ENCODE measurements at places on chromosomes 2 and 18.
A peak's percentile ranks its signal among the peaks of the same experiment; 100 is the strongest.

DNA sequence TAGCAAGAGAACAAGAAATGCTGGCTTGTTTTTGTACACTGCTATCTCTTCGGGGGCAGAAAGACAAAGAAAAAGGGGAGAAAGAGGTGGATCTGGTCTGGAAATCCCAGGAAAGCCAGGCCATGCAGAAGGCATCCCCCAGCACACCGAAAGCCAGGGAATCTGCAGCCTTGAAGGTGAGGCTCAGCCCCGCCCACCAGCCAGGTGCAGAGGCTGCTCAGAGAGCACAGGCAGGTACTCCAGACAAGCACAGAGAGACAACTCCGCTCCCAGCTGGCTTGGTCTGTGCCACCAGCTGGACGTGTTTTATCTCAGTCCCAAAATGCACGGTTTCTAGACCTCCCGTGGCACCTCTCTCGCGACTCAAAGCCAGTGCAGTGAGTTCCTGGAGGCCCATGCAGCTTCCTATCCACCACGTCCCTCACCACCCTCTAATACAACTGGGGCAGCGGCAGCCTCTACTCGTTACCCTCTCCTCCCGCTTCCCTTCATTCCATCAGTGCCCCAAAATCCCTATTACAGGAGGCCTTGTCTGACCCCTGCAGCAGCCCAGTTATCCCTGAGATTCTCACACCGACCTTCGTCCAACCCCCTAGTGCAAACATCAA is 62.8 kb downstream of the HDAC4 start:
- no peak for DNase-seq

DNA sequence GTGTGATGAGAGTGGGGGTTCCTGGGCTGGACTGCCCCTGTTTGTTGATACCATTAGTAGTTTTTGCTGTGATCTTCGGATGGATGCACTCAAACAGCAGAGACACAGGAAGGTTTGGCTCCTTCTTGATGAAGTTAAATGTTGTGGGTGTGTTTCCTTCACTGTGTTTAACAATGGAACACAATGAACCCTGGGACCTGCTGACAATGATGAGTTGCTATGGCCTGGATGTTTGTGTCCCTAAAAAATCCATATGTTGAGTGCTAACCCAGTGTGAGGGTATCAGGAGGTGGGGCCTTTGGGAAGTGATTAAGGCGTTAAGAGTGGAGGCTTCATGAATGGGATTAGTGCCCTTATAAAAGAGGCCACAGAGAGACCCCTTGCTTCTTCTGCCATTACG is 237.4 kb upstream of the HS6ST1 start:
- DNase-seq: no peak

DNA sequence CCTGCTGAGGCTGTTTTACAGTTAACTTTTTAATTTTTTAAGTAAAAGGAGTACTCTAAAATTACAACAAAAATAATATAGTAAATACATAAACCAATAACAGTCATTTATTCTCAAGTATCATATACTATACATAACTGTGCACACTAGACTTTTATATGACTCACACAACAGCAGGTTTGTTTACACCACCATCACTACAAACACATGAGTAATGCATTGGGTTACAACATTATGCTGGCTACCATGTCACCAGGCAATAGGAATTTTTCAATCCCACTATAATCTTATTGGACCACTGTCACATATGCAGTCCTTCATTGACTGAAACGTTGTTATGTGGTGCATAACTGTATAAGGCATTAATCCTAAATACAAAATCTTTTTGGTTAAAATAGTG is 42.5 kb downstream of the RASGRP3 start:
- DNase-seq: no peak

DNA sequence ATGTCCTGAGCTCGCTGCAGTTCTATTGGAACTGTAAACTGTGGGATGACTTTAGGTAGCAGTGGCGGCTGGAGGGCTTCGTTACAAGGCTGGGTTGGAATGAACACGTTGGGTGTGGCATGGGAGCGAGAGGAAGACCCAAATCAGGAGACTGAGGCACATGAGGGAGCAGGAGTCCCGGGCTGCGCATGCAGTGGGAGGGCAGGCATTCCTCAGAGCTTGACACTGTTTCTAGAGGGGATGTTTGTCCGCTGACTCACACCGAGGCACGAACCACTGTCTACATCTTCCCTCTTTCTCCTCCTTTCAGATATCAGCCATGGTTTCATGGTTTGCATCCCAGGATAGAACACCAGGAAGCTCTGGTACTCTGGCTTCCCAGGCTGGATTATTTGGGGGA is 40.6 kb upstream of the LAMA1 start:
- DNase-seq: no peak

- no peak for DNase-seq
Observed at GRCh38 chr2:30298302-30298701, 67.0 kb downstream of the LBH start.

- DNase-seq: no peak
Observed at GRCh38 chr2:138665937-138666336, 114.3 kb downstream of the NXPH2 start.

DNA sequence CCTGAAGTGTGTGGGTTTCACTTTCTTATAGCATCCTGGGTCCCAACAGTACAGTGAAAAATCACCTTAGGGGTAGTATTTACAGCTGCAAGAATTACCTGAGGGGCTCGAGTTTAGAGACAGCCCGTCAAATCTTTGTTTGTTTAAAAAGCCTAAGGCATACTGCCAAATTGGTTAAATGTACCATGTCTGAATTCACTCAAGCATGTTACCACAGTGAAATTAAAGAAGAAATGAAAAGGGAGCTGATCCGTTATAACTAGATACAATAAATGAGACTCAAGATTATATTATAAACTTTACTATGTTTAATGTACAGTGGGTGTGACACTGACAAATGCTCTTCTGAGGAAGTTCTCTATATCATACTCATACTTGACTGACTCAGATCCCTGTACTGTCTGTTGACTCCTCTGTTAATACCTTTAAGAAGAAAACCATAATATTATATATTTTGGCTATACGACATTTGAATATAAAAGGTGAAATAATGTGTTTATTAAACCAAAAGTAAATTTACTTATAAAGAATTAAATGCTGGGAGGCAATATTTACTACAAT is 107.3 kb downstream of the TMEFF2 start:
- no peak for DNase-seq

- DNase-seq: no peak
Observed at GRCh38 chr2:102678442-102678841, 59.1 kb downstream of the SLC9A2 start.

DNA sequence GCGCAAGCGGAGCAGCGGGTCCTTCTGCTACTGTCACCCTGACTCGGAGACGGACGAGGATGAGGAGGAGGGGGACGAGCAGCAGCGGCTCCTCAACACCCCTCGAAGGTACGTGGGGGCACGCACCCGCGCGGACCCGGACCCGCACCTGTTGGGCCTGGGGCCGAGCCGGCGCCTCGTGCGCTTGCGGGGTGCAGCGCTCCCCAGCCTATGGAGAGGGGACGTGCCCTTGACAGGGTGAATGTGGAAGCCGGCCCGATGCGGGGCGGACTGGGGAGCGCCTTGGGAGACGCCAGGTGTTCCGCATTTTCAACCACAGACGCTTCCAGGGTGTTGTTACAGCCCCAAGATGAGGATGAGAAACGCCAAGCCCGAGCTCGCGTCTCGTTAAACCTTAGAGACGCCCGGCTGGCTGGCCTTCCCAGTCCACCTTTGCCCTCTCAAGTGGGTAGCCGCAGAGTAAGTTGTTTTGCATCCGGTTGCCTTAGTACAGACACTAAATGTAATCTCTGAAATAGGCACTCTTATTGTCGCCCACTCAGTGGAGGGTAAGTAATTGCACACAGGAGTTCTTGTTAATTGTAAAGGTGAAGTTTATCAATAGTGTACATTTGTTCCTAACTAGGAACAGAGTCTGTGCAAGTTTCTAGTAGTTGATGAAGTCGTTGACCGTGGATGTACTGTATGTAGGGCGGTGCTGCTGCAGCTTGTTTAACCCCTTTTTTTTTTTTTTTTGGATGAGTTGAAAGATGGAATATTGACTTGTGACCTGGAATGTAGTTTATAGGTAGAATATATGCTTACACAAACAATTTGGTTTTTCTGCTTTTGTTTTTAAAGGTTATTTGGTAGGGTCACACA is 815 bp downstream of the GMCL1 start:
- DNase-seq: peak; percentile 7

DNA sequence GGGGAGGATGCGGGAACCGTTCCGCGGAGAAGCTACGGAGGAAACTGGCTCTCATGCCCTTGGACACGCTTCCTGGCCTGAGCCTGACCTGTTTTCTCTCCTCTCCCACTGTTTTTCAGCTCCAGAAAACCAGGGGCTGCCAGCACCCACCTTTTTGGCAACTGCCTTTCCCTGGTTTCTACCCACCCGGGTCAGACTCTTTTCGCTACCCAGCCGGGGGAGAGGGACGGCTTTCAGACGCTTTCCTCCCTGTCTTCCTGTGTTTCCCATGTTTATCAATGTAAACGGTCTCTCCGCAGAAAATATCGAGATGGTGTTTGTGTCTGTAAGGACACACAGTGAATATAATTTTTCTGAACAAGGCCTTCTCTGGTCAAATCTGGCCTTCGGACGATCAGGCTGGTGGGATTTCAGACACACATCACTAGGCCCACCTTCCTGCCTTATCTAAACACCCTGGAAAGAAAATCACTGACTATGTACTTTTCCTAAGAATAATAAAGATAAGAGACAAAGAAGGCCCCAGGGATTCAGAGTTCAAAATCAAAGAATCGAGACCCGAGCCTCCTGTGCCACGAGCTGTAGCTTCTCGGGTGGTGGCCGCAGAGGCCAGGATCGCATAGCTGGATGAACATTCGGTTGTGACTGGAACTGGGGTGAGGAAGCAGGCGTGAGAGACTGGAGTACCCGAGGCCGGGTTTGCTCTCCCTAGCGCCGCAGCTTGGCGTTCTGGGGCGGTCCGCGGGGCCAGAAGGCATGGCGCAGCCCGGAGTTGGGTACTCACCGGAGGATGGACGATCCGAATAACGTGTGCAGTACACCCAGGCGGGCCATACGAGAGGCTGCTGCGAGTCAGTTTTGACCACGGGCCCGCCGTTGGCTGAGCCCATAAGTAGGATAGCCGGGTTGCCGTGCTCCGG is 1.7 kb downstream of the EN1 start:
- DNase-seq: no peak

- DNase-seq: no peak
Observed at GRCh38 chr2:233165543-233165894, 86.0 kb upstream of the ATG16L1 start.

DNA sequence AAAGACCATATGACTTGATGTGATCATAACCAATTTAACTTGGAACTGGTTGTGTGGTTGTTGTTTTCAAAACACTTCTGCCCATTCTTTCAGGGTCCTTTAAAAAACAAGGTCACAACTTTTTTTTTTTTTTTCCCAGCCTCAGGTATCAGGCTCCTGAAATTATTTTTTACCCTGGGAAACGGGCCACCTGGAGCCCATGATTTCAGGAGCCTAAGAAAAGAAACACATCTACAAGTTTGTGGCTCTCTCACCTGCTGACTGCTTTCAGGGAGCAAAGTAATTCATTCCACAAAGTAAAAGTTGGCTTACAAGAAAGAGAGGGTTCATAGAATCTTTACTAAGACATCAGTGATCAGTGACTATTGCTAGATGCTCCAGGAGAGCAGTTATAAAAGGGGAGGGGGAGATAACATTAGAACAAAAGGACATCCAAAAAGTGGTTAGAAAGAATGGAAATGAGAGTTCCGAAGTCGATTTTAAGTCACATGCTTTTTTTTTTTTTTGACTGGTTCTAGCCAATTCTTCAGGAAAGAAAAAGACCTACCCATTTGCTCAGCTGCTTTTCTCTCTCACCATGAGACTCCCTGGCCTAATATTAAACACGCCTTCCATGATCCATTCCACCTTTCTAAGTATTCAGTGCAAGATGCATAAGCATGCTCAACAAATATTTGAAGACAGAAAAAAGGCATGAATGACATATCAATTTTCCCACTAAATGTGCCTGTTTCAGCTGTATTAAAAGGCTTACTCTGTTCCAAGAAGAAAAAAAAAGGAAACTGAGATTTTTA is 267.3 kb downstream of the LRATD1 start:
- no peak for DNase-seq

- no peak for DNase-seq
Observed at GRCh38 chr2:138712212-138712979, 67.8 kb downstream of the NXPH2 start.

- DNase-seq: no peak
Observed at GRCh38 chr2:18398833-18399232, 161.6 kb downstream of the RDH14 start.

DNA sequence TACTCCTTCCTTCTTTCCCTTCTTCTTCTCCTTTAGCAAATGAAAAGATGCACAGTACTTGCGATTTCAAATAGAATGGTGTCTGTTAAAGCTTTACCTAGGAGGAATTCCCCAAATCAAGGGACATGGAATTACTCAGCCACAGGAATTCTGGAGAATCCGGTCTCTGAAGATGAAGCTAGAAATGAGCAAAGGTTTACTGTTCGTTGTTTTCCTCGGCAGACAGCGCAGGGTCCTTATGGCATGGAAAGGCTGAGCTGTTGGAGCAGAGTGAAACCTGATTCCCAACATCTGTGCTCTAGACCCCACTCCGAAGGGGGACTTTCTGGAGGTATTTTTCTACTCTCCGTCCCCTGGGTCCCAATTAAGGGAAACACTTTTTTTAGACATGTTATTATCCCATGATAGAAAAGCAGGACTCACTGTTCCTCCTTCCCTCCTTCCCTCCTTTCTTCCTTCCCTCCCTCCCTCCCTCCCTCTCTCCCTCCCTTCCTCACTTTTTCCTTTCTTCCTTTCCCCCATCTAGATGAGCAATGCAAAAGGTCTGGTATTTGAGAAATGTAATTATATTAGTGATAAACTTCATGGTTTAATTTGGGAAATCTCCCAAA is 47.1 kb downstream of the CDCA7 start:
- no peak for DNase-seq

DNA sequence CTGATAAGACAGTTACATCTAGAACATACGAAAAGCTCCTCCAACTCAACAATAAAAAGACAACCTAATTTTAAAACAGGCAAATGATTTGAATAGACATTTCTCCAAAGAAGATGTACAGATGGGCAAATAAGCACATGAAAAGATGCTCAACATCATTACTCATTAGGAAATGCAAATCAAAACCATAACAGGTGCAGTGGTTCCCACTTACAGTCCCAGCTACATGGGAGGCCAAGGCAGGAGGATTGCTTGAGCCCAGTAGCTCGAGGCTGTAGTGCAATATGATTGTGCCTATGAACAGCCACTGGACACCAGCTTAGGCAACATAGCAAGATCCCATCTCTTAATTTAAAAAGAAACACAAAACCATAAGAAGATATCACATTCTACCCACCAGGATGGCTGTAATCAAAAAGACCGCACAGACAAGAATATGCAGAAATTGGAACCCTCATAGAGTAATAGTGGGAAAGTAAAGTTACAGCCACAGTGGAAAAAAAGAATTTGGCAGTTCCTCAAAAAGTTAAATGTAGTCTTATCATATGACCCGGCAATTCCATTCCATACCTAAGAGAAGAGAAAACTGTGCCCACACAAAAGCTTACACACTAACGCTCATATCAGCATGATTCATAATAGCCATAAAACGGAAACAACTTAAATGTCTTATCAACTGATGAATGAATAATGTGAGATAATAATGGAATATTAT is 30.5 kb upstream of the ARMC9 start:
- DNase-seq: no peak

GRCh38 chr2:11281186-11281585 is 63.2 kb downstream of the ROCK2 start:
- no peak for DNase-seq

- no peak for DNase-seq
Observed at GRCh38 chr18:55185391-55185790, 226.1 kb upstream of the CCDC68 start.

Data from stimulated activated CD8-positive, alpha-beta memory T cell treated with anti-CD3 and anti-CD28 coated beads, Interleukin-7, amount 100 ng/mL, for 24 hours (primary cell).